ELF-1 (cell line): ENCODE measurements at places on chromosomes 5 and 9.

DNA sequence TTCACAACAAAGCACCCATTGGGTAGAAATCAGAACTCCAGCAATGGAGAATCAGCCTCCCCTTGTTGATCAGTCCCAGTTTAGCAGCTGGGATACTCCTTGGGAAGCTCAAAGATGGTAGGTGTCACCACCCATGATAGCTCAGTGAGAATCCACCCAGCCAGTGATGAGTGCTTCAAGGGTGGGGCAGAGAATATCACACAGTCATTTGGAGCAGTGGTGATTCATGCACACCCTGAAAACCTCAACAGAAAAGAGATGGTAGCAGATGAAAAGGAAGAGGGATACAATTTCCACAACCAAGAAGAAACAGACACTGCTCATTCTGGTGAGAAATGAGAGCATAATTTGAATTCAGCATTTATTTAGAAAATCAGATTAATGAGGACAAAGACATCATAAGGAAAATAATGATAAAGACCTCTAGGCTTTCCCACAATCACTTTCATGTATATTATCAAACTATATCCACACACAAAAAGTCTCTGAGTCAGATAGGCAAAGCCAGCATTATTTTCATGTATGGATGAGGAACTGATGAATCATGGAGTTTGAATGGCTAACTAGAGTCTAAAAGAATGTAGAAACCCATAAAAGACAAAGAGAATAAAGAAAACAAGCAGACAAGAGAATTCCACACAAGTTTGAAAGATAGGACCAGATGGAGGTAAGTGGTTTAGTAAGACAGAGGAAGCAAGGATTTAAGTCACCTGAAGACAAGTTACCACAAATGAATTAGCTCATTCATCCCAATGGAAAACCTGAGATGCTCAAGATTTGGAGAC, 82.9 kb downstream of the FEM1C start:
- DNase-seq: no peak

DNA sequence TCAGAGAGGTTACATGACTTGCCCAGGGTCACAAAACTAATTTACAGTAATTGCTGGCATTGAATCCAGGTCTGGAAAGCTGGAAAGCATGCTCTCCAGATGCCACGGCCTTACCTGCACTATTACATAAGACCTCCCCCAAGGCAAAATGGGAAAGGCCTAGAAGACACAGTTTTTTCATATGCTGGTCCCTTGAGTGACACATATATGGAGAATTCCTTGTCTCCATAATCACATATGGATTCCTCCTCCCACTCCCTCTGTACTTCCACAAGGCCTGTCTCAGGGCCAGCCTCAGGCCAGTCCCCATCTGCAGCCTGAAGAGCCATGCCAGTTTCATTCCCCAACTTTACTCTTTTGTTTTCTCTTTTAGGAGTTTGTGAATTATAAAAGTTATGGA, 28.6 kb upstream of the MEIKIN start:
- DNase-seq: no peak

- no peak for DNase-seq
Observed at GRCh38 chr5:158841481-158842276, 258.0 kb downstream of the EBF1 start.

GRCh38 chr5:174505621-174506020, 218.8 kb upstream of the MSX2 start:
- DNase-seq: no peak

DNA sequence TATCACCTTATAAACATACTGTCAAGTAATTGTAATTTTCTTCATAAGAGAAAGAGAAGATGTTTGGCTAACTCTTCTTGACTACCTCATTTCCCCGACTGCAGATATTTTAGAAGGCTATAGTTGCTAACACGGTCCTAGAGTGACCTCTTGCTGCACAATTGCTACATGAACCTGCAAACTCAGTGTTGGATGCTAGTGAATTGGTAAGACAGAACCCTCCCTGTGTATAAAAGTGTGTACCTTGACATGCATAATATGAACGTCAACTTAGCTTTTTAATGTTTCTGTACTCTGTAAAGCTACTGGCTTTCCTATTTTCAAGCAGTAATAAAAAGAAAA, 46.7 kb upstream of the CER1 start:
- peak; percentile 18 for DNase-seq

DNA sequence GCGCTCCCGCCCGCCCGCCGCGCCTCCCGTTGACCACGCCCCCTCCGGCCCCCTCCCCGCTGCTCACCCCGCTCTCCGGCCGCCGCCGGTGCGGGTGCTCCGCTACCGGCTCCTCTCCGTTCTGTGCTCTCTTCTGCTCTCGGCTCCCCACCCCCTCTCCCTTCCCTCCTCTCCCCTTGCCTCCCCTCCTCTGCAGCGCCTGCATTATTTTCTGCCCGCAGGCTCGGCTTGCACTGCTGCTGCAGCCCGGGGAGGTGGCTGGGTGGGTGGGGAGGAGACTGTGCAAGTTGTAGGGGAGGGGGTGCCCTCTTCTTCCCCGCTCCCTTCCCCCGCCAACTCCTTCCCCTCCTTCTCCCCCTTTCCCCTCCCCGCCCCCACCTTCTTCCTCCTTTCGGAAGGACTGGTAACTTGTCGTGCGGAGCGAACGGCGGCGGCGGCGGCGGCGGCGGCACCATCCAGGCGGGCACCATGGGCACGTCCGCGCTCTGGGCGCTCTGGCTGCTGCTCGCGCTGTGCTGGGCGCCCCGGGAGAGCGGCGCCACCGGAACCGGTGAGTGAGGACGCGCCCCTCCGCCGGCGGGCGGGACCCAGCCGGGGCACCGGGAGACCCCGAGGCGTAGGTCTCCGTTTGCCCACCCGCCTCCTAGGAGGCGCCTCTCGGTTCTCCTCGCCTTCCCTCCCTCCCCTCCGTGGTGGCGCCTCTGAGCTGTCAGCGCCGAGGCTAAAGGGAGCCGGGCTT, at the start of gene VLDLR:
Gene VLDLR (plus strand): TSS at position 66 of the 739 bp plus-strand sequence. CDS start 403 bp downstream, at position 469.
- DNase-seq: peak; percentile 34

GRCh38 chr5:149954798-149955197, 5.8 kb upstream of the SLC26A2 start:
- no peak for DNase-seq

DNA sequence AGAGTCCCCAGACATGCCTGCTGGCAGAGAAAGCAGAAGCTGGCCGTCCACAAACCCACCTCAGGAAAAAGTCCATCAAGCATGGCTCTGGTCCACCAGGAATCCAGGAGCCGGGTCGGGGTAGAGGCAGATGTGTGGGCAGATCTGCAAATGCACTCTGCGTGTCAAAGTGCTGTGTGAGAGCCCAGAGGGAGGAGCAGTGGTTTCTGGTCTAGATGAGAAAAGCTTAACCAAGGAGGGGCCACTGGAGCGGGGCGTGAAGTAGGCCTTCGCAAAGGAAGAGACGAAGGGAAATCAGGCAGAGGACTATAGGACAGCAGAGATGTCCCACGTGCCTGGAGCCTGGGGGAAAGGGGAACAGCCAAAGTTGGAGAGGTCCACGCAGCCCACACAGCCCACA, 40.0 kb downstream of the TTLL11 start:
- no peak for DNase-seq

DNA sequence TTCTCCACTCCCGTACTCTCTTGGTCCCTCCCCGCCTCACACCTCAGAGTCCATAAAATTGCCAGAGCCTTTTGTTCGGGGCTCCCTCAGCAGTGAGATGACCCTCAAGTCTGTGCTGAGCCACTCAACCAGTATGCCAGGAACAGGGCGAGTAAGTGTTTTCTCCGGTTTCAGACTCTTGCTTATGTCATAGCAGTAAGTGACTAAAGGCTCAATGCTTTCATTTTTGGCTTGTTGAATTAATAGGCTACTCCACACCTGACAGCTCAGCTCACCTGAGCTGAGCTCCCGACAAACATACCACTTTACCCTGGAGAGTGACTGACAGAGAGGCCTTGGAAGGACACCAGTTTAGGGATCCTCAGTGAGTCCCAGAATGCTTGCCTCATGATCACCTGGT, 30.5 kb downstream of the PCSK1 start:
- no peak for DNase-seq

DNA sequence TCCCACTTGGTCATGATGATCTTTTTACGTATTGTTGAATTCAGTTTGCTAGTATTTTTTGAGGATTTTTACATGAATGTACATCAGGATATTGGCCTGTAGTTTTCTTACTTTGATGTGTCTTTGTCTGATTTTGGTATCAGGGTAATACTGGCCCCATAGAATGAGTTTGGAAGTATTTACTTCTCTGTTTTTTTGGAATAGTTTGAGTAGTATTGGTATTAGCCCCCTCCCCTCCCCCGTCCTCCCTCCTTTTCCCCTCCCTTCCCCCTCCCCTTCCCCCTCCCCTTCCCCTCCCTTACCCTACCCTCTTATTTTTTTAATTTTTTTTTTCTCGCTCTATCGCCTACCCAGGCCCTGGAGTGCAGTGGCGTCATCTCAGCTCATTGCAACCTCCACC, 10.3 kb downstream of the CDK7 start:
- DNase-seq: no peak

DNA sequence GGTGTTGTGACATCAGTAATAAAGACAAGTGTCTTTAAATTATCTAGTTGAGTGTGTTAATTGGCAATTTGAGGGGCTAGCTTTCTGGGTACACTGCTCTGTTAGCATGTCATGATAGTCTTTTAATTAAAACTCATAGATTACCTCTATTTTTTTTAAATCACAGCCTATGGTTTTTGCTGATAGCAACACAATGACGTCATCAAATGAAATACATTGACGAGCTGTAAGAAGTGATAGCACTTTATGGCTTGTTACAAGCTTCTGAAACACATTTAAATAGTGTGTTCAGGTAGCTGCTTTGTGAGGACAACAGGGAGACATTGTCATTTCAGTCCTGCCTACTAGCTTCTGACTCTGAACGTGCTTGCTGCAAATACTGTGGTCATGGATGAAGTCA, 600.5 kb upstream of the EDIL3 start:
- no peak for DNase-seq

- no peak for DNase-seq
Observed at GRCh38 chr5:154430466-154430865, 15.3 kb upstream of the SAP30L start.

GRCh38 chr5:134594797-134595457, 37.7 kb downstream of the SAR1B start:
- no peak for DNase-seq

GRCh38 chr9:100219347-100219746, 120.3 kb downstream of the INVS start:
- DNase-seq: no peak

- DNase-seq: no peak
Observed at GRCh38 chr5:102385365-102385764, 89.3 kb upstream of the SLCO4C1 start.

GRCh38 chr5:74581988-74582365, 58.6 kb downstream of the ENC1 start:
- DNase-seq: no peak

GRCh38 chr5:27241564-27242257, 203.3 kb upstream of the CDH9 start:
- no peak for DNase-seq
